Cardiac fibroblast (primary cell): ENCODE measurements at places on chromosomes 12 and 14.

DNA sequence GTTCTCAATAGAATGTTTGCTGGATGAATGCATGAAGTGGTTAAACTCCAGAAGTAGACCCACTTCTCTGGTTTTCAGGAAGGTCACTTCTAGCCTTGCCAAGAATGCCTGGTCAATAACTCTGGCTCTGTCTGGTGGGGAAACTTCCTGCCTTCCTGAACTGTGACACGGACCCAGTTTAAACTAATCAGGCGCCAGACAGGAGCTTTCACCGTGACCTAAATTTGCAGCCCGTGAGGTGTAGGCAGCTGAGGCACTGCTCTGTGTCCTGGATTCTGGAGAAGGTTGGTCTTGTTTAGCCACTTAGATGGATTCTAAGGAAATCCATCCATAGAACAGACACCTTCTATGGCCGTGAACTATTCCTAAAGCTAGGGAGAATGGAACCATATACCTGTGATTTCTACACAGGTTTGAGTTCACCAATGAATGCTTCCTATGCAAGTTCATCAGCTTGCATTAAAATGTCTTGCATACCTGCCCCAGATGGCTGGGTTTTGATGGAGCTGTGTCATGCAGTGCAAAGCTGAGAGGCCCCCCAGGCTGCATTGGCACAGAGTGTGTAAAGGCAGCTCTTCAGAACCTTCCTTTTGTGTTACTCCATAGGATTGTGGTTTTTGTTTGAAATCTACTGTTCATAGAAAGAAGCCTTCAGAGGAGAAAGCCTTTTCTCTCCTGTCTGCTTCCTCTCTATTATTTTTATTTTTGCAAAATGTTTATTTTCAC lies 4.4 kb downstream of the CHST11 start:
- no peak for DNase-seq

GRCh38 chr12:88615490-88615889 lies 35.2 kb upstream of the KITLG start:
- DNase-seq, result no peak

GRCh38 chr12:18224745-18225144 lies 36.6 kb upstream of the PIK3C2G start:
- DNase-seq, result peak; percentile 62

GRCh38 chr12:93984005-93984404 lies 164.4 kb upstream of the PLXNC1 start:
- DNase-seq, result no peak

GRCh38 chr12:57459750-57460467 lies at the start of gene GLI1:
GLI1 (plus strand) TSS chr12:57459785; CDS start chr12:57463692, 3,907 bp downstream.
- DNase-seq, result no peak

DNA sequence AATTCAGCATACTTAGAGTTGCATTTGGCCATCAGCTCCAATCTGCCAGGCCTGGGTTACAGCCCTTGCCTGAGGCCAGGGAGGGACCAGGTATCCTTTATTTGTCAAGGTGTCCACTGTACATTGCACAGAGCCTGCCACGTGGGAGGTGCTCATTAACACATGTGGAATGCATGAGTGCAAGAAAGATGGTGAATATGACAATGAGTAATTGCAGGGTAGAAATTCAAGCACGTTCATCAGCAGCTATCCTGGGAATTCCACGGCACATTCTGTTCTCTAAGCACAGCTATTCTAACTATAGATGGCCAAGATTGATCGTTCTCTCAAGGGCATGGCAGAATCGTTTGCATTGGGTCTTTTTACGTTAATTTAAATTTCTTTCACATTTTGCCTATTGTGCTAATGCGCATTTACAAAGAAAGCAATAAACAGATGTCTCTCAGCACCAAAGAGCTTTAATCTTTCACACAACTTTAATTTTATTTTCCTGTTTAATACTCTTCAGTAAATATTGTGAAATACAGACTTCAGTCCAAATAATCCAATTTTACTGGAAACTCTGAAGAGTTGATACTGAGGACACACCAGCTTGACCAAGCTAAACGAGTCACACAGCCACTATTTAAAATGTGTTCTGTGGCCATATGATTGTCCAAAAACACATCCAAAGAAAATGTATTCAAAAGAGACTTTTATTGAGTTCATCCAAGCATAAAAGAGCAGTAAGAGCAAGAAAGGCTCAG lies 1025.7 kb upstream of the TMEM132C start:
- peak; percentile 25 for DNase-seq

DNA sequence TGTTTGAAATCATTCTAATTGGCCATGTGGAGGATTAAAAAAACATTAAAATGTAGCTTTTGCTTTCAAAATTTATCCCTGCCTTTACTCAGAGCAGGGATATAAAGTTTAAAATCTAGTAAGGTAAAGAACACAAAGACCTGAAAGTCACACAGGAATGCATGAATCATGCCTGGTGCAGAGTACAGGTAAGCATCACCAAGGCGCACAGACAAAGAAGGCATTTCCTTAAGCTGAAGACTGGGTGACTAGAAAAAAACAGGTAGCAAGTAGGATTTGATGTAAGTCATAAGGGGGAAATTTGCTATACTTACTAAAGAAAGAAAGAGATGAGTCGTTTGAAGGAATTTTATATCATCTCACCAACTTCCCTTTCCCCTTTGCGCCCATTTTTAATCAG lies 405.6 kb downstream of the GXYLT1 start:
- no peak for DNase-seq

- no peak for DNase-seq
These were observed 68.5 kb upstream of the FUT8 start for GRCh38 chr14:65344011-65344410.

- peak; percentile 66 for DNase-seq
These were observed 43.0 kb downstream of the MAP1LC3B2 start for GRCh38 chr12:116601933-116602810.

DNA sequence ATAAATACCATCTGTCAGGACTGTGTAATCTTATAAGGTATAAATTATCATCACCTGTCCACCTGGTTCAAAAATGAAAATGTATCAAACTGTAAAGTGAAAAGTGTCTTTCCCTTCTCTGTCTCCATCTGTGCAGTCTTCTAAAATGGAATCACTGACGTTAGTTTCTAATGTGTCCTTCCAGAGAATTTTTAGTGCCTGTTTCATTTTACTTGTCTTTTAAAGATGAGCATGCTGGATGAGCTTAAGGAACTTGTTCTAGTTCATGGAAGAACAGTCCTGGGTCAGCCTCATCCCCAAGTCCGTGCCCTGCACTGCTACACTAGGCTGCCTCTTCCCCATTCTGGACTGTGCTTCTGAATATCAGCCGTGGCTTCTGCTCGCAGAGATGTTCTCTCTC lies 5.4 kb upstream of the NT5DC3 start:
- no peak for DNase-seq

DNA sequence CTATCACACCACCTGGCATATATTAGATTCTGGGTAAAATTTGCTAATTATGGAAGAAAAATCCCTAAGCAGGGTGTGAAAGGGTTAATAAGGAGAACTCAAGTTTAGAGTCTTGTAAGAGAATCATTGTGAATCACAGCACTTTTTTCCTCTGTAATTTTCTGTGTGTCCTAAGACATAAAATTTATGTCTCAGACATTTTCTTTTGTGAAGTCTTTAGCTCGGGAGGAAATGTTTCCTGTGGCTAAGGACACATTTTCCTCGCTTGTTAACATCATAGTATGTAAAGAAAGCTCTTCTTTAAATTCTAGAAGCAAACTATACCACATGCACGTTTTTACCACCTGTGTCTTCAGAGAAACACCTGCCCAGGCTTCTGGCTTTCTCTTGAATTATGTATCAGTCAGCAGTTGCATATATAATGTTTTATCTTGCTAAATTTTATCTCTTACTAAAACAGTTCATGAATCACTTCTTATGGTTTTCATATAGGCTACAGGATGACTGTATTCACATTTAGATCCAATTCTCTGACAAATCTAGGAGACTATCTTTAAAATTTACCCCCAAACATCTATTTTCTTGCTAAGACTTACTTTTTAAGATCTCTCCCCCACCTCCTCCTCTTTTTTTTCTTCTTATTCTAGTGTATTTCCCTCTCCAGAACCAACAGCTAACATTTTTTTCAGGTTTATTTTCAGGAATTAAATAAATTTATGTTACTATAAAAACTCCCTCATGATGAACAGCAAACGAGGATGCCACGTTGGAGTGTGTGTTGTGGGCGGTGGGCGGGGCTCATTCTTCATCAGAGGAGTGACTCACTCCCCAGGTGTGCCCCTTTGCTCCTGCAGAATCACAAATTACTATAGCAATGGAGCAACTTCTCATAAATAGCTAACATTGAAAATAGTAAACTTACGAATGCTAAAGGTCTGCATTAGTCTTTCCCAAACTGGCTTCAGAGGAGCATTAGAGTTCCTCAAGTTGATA lies 11.6 kb upstream of the CSRP2 start:
- DNase-seq, result no peak

- DNase-seq, result no peak
These were observed 983.6 kb downstream of the FLRT2 start for GRCh38 chr14:86513564-86513963.

DNA sequence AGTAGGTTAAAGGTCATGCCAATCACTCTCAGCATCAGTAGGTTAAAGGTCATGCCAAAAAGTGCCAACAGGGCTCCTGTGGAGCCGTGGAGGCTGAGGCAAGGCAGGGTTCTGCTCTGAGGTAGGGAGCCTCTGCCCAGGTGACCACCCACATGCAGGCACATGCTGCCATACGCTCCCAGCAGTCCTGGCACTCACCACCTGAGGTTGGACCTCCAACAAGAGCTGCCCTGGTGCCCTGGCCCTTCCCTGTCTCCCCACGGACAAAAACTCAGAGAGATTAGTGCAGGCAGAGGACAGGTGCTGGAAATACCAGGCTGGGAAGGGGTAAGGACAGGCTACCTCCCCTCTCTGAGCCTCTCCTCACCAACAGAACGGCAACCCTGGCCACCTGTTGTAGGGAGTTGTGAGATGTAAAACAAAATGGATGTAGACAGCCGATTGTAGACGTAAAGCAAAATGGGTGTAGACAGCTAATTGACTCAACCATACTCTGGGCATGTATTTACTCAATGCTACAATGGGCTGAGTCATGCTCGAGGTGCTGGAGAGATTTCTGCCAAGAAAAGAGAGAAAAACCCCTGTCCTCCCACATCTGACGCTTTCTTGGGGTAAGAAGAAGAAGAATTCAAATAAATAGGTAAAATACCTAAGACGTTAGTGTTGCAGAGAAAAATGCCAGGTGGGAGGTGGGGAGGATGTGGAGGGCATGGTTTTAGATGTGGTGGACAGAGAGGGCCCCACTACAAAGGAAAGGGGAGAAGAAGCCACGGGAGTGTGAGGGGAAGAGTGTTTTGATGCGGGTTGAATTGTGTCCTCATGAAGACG lies 32.4 kb downstream of the LTBP2 start:
- DNase-seq, result peak; percentile 85

- no peak for DNase-seq
These were observed 292.4 kb upstream of the SEL1L start for GRCh38 chr14:81826081-81826480.

DNA sequence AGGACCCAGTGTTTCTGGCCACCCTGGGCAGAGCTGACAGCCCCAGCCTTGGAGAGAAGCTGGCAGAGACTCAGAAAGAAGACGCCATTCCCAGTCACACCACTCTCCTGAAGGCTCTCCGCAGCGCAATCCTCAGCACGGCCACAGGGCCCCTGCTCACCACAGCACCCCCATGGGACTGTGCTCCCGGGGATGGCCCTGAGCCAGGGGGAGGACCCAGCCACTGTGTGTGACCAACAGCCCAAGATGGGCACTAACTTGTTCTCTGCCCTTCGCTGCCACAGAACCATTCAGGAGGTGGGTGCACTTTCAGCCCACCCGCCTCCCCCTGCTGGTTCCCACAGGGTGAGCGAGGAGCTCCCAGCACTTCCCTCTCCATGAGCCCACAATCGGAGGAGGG lies 57.1 kb downstream of the CCNK start:
- peak; percentile 25 for DNase-seq

DNA sequence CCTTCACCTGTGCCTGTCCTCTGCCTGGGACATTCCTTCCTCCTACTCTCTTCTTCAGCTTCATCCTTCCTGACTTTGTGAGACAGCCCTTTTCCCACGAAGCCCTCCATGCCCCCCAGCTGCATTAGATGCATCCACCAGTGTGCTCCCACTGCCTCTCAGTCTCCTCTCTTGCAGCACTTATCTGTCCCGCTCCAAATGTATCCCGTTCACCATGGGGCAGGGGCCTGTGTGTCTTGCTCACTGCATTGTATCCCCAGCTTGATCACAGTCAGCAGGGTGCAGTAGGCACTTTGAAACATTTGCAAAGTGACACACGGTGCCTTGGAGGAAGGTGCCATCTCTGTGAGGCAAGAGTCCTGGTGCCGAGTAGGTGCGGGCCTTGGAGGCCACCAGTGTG lies 104.0 kb downstream of the SLC25A47 start:
- no peak for DNase-seq

- DNase-seq, result no peak
These were observed 115.6 kb downstream of the LRIG3 start for GRCh38 chr12:58804749-58805148.

DNA sequence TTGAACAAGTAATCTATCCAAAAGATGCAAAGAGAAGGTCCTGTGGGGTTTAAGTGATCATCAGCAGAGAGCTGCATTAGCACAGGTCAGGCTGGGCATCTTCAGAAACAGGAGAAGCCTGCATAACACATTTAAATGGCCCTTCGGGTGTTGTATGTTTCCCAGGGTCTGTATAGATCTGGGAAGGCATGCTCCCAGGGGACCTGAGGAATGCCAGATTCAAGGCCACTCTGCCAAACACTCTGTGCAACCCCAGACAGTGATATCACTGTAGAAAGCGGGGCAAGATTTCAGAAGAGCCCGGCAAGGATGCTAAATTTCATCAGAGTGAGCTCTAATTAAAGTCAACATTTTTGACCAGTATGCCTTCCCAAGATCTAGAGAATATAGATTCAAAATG lies 92.9 kb downstream of the ARMH4 start:
- DNase-seq, result no peak

- no peak for DNase-seq
These were observed 78.4 kb upstream of the NUDT4 start for GRCh38 chr12:93299262-93299846.

GRCh38 chr12:62214846-62215245 lies 45.4 kb upstream of the USP15 start:
- DNase-seq, result peak; percentile 7

GRCh38 chr12:108768591-108769500 lies 37.5 kb upstream of the CORO1C start:
- no peak for DNase-seq

DNA sequence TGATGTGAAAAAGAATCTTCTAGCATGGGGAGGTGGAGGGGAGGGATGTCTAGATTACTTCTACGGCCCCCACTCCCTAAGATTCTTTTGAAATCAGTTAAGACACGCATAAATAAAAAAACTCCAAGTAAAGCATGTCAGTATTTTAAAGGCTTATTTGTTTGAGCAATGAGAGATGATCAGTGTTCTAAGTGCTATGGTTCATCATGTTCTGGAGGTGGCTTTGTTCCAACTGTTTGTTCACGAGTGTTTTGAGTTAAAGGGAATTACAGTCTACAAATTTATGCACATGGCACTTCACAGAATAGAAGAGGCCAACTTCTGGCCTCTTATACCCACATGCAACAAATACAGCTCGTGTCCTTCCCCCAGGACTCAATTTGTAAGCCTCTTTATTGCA lies 394.9 kb downstream of the RAD51B start:
- DNase-seq, result no peak

DNA sequence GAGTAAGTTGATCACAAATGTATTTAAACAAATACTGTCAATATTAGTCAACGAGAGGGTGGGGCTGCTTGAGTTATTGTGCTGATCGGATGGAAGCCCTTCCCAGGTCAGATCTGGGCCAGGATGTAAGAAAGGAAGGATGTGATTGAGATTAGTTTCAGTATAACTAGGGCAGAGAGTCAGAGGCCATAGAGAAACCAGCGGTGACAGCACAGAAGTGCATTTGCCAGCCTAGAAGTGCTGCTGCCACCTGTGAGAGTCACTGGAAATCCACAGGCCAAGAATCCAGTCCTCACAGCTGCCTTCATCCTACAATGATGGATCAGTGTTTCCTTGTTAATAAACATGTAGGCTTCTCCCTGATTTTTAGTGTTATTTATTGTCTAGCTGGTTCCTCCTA lies 9.8 kb upstream of the FERMT2 start:
- no peak for DNase-seq
